Activated CD4-positive, alpha-beta T cell treated with anti-CD3 and anti-CD28 coated beads, Interleukin-2, amount 10 ng/mL, durations not matched to agents 24 days and 14 days (primary cell): ENCODE measurements at places on chromosomes 12 and 14.
A peak's percentile ranks its signal among the peaks of the same experiment; 100 is the strongest.

GRCh38 chr12:106220536-106220935, 27.3 kb downstream of the CKAP4 start:
- DNase-seq, result no peak

DNA sequence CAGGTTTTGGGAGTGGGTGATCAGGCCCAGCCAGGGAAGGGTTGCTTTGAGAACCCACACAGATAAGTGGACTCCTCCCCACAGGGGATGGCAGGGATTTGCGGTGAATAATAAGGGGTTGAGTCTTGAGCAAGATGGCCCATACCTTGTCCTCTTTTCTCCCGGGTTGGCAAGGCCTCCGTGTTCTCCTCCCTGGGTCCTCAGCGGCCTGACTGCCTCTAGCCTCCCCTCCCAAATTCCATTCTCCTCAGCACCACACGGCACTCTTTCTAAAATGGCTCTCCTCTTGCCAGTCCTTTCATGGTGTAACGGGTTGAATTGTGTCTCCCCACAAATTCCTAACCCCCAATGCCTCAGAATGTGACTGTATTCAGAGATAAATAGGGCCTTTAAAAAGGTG, 70.0 kb downstream of the CHST11 start:
- no peak for DNase-seq

GRCh38 chr14:66070542-66071319, 415.4 kb upstream of the CCDC196 start:
- peak; percentile 92 for DNase-seq

GRCh38 chr14:43475757-43476156, 1031.3 kb downstream of the FSCB start:
- DNase-seq, result no peak

DNA sequence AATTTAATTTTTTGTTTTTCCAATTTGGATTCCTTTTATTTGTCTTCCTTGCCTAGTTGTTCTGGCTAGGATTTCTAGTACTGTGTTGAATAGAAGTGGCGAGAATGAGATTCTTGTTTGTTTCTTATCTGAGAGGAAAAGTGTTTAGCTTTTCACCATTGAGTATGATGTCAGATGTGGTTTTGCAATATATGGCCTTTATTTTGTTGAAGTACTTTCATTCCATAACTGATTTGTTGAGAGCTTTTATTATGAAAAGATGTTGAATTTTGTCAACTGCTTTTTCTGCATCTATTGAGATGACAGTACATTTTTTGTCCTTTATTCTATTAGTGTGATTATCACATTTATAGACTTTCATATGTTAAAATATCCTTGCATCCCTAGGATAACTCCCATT, 462.0 kb downstream of the CCDC91 start:
- DNase-seq, result no peak

GRCh38 chr14:29310757-29311156, 544.2 kb downstream of the FOXG1 start:
- DNase-seq, result no peak

DNA sequence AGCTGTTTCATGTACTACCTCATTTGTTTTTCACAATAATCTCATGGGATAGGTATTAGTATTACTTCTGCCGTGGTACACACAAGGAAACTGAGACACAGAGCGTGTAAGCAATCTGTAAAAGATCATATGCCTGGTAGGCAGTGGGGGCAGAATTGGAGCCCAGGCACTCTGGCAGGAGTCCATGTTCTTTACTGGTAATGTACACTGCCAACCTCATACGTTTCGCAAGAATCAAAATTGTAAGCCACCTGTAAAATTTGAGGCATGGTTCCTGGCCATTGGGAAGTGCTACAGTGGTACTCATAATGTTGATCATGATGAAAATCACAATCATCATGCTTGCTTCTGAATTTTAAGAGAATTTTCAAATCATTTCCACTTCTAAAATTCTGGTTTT, 40.7 kb downstream of the TMTC1 start:
- DNase-seq, result no peak

DNA sequence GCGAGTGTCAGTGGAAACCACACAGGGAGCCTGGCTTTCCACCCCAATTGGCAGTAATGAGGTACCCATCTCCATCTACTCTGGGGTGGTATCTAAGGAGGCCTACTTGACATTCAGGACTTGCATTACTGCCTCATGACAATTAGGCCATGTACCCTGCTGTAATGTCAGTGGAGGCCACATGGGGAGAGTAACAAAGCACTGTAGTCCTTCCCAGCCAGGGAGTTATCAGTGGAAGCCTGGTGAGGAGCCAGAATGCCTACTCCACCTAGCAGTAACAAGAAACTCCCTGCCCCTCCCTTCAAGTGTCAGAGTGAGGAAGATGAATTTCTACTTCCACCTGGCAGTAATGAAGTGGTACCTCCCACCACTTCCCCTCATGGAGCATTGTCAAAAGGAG, 12.5 kb downstream of the TIMM9 start:
- no peak for DNase-seq

DNA sequence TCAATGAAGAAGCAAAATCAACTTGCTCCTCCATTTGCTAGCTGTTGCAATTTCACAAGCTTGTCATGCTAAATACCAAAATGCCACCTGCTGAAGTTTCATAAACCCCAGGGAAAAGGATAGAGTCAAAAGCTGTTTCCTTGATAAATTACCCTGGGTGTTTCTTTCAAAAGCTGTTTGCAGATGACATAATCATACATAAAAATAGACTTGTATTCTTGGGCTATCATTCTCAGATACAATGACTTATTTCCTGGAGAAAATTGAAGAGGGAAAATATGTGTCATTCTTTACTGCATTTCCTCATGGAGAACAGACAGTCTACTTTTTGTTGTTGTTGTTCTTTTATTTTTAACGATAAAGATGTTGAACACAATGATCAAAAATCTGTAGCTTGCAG, 119.2 kb downstream of the GALC start:
- DNase-seq, result no peak

- no peak for DNase-seq
These were observed 261.5 kb downstream of the SUDS3 start for GRCh38 chr12:118637767-118638370.

DNA sequence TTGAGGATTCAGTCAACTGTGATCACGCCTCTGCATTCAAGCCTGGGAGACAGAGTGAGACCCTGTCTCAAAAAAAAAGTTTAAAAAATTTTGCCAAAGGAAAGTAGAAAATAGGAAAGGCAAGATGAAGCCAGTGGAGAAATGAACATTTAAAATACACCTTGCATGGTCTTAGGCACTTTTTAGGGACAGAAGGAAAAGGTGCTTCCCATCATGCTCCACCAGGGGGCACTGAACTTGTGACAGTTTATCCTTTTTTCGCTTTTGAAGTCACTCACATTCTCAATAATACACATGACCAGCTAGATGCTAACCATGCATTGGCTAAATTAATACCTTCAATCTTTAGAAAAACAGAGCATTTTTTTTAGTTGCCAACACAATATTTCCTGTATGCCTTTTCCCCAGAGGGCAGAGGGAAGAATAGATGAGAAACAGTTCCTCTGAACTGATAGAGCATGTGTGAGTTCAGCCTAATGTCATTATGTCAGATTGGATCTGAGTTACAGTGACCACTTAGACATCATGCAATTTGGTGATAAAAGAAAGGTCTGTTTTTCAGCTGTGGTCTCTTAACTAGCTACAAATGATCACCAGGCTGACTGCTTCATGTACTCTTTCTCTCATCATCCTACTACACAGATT, 221.8 kb upstream of the SSTR1 start:
- peak; percentile 80 for DNase-seq

DNA sequence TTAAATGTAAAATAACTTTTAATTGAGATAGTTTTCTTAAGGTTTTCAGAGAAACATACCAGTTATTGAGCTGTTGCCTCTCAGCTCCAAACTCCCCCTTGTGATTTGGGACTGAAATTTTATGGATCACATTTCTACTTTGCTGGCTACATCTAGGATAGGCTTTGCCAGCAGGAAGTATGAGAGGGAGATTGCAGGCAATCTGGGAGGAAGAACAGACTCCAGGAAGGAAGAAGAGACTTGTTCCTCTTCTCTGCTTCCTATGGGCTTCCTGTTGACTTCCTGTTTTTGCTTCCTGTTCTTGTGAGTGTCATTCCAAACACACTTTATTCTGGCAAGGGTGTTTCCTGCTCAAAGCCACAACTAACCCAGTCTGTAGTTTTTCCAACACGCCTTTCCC, 312.9 kb downstream of the ITPR2 start:
- DNase-seq, result no peak

GRCh38 chr14:70020352-70021170, 141.3 kb downstream of the SMOC1 start:
- no peak for DNase-seq

DNA sequence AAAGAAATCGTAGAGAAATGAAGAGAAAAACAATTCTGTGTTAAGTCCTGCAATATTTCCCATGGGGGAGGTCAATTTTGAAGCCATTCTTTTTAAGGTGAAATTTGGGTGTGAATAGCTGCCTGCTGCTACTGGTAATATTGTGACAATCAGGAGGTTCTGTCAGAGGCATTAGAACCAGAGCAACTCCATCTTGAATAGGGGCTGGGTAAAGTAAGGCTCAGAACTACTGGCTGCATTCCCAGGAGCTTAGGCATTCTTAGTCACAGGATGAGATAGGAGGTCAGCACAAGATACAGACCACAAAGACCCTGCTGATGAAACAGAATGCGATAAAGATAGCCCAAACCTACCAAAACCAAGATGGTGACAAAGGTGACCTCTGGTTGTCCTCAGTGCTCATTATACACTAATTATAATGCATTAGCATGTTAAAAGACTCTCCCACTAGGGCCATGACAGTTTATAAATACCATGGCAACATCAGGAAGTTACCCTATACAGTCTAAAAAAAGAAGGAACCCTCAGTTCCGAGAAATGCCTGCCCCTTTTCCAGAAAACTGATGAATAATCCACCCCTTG, 24.8 kb upstream of the MTHFD1 start:
- no peak for DNase-seq

DNA sequence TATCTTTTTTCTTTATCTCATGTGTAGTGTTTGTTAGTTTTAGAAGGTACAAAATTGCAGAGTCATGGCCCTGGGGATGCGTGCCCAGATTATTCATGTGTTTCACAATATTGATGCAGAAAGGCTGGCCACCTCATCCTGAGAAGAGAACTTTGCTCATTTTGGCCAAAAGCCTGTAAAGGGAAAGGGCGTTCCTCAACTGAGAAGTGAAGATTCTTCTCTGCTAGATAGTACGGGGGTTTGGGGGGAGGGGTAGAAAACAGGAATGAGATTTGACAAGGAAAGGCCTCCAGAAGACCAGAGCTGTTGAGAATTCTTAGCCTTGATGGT, 1.7 kb downstream of the MGST1 start:
- DNase-seq, result no peak

DNA sequence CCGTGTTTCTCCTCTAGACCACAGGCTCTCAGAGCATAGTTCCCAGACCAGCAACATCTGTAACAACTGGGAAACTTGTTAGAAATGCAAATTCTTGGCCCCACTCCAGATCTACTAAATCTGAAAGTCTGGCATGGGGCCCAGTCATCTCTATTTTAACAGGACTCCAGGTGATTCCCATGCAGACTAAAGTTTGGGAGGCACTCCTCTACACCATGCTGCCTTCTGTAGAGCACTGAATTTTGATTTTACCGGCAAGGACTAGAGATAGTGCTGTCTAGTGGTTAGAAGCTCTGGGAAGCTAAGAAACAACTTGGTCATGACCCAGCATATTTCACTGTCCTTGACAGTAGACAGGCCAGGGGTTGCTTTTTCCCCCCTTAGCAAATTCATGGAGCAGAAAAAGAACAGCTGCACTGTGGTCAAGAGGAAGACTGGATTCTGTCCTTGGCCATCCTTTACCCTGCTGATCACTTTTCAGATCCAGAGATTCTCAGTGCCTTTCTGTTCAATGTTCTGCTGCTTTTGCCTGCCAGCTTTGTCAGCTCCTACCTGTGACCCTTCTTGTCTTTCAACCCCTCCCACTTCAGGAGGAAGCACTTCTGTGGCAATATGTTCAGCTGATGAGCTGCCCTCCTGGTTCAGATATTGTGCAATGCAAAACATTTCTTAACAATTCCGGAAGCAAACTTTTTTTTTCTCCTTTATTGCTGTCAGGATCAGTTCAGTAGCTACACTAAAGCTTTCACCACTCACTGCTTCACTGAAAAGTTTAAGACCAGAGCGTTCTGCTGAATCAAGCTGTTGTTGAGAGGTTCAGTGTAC, 133.8 kb upstream of the NUDT4 start:
- peak; percentile 74 for DNase-seq

DNA sequence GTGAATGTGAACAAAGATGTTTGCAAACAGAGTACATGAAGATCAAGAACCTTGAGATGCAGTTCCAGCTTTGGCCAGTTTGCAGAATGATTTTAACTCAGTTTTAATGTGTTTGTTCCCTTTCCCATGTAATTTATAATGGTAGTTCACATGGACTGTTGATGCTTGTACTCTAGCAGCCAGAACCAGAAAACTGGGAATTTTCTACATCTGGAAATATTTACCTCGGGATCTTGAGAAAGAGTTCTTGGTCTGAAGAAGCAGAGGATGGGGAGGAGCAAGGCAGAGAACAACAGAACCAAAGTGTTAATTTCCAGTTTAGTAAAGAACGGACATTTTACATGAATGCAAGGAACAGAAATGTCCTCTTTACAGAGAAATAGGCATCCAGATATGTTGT, 37.0 kb upstream of the PMCH start:
- DNase-seq, result no peak

DNA sequence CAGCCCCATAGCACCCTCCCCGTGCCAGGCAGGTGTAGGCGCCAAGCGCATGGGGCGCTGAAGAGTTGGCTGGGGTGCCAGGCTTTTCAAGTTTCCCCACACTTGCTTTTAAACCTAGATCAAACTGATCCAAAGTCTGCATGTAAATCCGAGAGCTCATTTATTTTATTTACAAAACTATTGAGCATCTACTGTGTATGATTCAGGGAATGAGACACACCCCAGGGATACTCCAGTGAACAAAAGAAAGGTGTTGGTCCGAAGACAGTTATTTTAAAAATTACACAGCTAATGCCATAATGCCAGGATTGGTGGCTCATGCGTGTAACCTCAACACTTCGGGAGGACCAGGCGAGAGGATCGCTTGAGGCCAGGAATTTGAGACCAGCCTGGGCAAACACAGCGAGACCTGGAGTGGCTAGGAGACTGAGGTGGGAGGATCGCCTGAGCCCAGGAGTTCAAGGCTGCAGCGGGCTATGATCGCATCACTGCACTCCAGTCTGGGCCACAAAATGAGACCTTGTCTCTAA, 780 bp upstream of the SLC41A2 start:
- DNase-seq, result no peak

- no peak for DNase-seq
These were observed 18.7 kb upstream of the KICS2 start for GRCh38 chr12:64240781-64241180.

DNA sequence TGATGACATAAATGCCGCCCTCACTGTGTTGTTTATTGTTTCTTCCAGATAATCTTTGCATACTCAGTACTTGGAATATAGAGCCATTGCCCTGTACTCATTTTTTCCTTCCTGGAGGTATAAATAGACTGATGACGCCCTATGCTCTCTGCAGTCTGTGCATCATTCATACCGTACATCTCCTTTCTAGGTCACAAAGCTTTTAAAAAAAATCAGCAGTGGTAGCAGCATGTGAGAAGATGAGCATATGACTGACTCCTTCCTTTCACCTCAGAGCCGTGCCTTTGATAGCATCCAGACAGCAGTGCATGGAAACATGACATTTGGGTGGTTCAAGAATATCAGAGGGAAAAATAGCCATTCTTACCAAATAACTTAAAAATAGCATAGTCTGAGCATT, 77.3 kb downstream of the PDE3A start:
- no peak for DNase-seq
